ENCODE measurements at places on chromosomes 7 and 10.

DNA sequence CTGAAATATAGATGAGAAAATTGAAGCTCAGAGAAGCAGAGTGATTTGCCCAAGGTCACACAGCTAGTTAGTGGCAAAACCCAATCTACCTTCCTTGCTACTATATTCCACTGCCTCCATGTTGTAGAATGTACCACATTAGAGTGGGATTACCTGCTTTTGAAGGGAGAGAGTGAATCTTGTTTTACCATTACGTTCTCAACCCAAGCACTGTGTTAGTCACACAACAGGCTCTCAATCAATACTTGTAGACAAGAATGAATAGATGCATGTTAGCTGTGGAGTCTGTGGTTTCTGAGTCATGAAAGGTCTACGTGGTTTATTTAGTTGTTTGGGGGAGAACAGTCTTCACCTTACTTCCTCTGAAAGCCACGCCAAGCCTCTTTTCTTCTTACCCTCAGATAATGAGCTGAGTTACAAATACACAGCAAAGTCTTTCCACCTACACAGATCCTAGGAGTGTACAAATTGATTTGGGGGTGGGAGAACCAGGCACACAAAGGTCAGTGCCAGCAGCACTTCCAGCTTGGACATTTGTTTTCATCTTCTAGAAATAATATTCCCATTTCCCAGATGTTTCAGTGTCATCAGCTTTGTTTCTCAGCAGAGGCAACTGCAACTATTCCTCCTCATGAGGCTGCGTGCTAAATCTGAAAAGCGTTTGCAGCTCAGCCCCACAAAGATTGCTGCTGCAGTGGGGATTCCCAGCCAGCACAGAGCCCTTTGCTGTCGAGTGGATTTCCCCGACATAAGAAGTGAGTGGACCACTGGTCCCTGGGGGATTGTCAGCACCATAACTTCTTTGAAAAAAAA, 71.5 kb upstream of the ADO start:
- no peak for DNase-seq

- no peak for DNase-seq
Measured at GRCh38 chr7:109449760-109450159, 880.1 kb downstream of the DNAJB9 start.

DNA sequence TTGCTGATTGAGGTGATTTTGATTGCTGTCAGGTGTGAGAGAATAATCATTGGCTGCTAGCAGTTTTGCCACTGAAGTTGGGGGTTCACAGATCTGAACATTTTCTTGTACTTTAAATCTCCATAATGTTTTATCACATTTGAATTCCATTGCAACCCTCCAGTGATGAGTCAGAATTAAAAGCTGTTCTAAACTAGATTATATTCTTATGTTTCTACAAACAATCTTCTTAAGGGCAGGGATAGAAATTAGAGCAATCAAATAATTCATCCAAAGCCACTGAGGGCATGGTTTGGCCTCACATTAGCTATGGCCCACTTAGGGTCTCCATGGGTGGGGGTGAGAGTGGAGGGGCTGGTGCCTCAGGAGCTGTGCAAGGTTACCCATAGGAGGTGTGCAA, 53.0 kb upstream of the RPA3 start:
- DNase-seq: no peak

DNA sequence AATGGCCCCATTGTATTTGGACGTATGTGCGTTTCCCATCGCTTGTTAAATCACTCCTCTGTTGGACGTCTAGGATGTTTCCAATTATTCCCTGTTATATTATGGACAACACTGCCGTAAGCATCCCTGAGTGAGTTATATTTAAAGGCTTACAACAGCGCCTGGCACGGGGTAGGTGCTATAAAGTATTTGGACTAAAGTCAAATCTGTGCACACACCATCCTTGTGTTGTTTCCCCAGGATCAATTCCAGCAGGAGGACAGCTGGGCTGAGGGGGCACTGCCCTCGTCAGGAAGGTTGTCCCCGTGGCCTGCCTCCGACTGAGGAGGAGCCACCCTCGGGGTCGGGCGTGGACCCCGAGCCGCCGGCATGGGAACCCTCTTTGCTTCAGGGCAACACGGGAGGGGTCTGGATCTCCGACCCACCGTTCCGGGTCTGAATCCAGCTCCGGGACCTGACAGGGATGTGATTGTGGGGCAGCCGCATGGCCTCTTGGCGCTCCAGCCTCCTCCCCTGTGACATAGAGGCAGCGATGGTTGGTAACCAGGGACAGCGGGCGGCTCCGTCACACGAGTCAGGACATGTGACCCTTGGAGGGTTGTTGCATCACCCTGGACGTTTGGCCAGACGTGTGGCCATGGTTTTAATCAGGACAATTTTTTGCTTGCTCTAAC, 1.5 kb upstream of the JAKMIP3 start:
- no peak for DNase-seq

DNA sequence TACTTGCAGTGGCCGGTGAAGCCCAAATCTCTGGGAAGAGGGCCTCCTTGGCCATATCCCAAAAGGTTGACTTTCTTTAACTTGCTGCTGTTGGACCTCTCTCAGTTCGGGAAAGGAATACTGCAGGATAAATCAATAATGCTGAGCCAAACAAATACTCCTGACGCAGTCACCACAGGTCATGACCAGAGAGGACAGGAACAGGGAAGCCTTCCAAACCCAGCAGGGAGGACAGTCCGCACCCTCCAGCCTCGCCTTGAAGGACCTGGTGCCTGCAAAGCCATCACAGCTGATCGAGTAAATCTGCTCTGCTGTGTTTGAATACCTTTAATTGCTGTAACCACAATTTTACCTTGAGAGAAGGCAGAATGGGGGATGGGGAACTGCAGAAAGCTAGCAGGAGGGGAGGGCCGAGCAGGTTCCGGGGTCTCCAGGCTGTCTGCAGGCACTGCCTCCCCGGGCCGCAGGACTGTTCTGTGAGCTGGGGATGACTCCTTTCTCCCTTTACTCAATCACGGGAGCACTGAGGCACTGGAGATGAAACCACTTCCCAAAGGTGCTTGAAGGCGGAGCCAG, 20.8 kb upstream of the INSIG1 start:
- DNase-seq: no peak

DNA sequence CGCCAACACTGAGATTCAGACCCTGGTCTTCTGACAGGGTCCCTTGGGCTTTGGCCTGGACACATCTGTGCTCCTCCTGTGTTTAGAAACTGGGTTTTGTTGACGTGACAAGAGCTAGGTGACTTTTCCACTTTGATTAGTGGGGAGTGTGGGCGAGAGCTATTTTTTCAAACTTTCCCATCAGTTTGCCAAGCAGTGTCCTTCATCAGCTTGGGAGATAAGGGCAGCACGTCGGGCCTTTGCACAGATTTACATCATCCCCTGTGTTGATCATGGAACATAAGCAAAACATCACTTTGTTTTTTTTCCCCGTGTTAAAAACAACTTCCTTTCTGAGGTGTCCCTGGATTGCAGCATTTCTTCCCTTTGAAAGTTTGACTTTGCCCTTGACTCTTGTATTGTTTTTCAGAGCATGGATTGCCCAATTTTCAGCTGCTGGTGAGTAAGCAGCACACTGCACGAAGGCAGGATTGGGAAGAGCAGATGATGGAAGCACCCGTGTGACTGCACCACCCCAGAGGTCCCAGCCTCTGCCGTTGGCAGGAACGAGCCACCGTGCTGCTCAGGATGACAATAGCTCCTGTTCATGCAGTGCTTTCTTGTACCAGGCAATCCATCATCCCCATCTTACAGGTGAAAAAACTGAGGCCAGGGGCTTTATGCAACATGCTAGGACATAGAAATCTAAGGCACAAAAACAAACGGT, 6.4 kb upstream of the IGFBP1 start:
- DNase-seq: no peak

DNA sequence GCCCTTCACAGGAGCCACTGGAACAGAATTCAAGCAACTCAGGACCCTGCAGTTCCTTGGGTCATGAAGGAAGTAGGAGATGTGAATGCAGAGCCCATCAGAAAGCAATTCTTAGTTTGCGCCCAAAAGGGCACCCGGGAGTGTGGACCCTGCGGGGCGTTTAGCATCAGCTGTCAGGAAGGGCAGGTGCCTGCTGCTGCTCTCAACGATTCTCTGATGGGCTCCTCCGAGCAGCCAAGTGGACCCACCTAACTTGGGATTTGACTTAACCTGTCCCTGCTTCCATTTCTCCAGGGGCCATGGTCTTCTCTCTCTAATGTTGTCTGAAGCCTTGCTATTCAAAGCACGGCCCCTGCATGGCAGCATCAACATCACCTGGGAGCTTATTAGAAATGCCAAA, 17.1 kb downstream of the CPA5 start:
- DNase-seq: no peak

DNA sequence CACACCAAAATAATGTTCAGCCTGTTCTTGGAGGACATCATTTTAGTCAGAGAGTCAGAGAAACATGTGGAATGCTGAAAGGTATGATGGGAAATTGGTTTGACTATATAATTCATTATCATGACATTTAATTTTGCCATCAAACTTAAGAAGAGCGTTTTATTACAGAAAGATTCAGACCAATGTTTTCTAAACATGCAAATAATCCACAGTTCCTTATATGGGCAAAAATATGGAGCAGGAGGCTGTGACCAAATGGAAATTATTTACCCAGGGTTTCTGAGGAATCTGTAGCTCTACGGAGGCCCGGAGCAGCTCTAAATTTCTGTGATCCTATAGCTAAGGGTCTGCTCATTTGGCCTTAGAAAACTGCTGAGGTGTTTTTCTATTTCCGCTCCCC, 33.2 kb downstream of the LAMB4 start:
- DNase-seq: no peak
